ENCODE measurements at places on chromosomes 4 and X. TPM values are rescaled to one million over a fixed set of nuclear protein-coding genes. Genes with fewer than 3 reads are reported as not detected.

Gene PLXNB3
- 40.8 TPM for total RNA-seq

DNA sequence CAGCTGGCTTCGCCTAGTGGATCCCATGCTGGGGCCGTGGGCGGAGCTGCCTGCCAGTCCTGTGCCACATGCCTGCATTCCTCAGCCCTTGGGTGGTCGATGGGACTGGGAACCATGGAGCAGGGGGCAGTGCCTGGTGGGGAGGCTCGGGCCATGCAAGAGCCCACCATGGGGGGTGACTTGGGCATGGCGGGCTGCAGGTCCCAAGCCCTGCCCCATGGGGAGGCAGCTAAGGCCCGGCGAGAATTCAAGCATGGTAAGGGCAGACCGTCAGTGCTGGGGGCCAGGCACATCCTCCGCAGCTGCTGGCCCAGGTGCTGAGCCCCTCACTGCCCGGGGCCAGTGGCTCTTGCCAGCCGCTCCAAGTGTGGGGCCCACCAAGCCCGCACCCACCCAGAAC lies 262.6 kb downstream of the CENPC start:
- no peak overlapping the region for H3K27ac ChIP-seq
- no peak for DNase-seq
- H3K4me1 ChIP-seq, result no peaks in the 10 kb centered on the region
- no peaks in the 10 kb centered on the region for H3K36me3 ChIP-seq
- no peaks in the 10 kb centered on the region for H3K27me3 ChIP-seq
- no peak overlapping the region for H3K4me3 ChIP-seq

DNA sequence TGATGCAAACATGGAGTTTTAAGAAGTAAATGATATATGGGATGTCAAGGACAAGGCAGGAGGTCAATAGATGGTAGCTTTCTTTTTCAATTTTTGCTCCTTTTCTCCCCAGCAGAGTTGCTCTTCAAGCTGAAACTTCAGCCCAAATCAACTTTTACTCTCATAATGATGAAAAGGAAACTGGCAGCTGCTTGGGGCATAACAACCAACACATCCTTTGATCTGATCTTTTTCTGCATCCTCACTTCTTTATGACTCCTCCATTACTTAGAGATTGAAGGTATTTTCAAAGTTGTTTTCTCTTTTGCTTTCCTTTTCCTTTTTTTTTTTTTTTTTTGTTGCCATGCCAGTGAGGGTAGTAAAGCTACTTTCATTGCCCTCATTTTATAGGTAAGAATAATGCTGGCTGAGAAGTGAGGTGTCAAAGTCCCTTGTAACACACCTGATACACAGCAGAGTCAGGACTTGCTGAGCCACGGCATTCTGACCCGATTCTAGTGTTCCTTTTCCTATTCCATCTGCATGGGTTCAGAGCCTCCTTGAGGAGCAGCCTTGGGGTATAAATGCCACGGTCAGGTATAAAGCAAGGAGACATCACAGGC lies 26.9 kb downstream of the SLC2A9 start:
- no peak for DNase-seq
- H3K4me3 ChIP-seq, result no peak overlapping the region
- no peaks in the 10 kb centered on the region for H3K4me1 ChIP-seq
- H3K36me3 ChIP-seq, result no peaks in the 10 kb centered on the region

Gene PSAPL1
- total RNA-seq, result 0.14 TPM

Gene ZNF630
- 3.7 TPM for total RNA-seq

DNA sequence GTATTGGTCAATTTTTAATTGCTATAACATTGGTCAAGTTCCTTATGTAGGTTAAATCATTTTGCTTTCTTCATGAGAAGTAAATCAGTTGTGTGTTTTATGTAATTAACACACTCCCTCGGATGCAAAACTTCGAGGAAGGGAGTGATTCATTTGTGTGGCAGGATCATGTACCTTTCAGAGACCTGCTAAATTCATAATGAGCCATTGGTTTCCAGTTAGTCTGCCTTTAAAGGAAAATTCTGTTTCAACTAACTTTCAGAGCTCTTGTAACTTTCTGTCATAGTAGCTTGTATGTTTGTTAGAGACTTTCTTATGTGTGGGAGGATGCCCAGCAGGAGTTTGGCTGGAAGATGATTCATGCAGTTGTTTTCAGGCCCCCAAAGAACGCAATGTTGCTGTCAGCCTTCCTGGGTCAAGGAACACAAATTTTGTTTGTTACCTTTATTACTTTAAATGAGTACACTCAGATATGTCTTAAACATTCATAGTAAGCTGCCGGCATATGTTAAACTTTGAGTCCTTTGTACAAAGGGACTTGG lies 72.1 kb downstream of the GPR101 start:
- no peak overlapping the region for H3K27ac ChIP-seq
- no peaks in the 10 kb centered on the region for H3K27me3 ChIP-seq
- no peak overlapping the region for H3K4me3 ChIP-seq
- no peaks in the 10 kb centered on the region for H3K36me3 ChIP-seq
- no peak for DNase-seq
- H3K4me1 ChIP-seq, result no peaks in the 10 kb centered on the region

Gene SYAP1
- 18.3 TPM for total RNA-seq

GRCh38 chr4:116005806-116006088 lies 892.3 kb upstream of the NDST4 start:
- no peaks in the 10 kb centered on the region for H3K36me3 ChIP-seq
- H3K27ac ChIP-seq, result no peak overlapping the region
- H3K27me3 ChIP-seq, result no peaks in the 10 kb centered on the region
- no peak overlapping the region for H3K4me3 ChIP-seq

Gene TMEM271
- not detected for total RNA-seq

DNA sequence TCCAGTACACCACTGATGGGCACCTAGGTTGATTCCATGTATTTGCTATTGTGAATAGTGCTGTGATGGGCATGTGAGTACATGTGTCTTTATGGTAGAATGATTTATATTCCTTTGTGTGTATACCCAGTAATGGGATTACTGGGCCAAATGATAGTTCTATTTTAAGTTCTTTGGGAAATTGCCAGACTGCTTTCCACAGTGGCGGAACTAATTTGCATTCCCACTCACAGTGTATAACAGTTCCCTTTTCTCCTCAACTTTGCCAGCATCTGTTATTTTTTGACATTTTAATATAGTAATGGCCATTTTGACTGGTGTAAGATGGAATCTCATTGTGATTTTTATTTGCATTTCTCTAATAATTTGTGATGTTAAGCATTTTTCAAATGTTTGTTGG lies 25.9 kb downstream of the CC2D2A start:
- H3K36me3 ChIP-seq, result peaks cover 2% of the 10 kb centered on the region
- H3K27me3 ChIP-seq, result no peaks in the 10 kb centered on the region
- no peak overlapping the region for H3K27ac ChIP-seq
- DNase-seq, result no peak
- no peak overlapping the region for H3K4me3 ChIP-seq

- H3K4me1 ChIP-seq, result peaks cover 37% of the 10 kb centered on the region
- no peaks in the 10 kb centered on the region for H3K36me3 ChIP-seq
- H3K27me3 ChIP-seq, result no peaks in the 10 kb centered on the region
These were observed 17.6 kb upstream of the CC2D2A start for GRCh38 chr4:15451866-15452765.

GRCh38 chr4:72569719-72570235 lies 756 bp upstream of the ADAMTS3 start:
- no peak for DNase-seq
- H3K4me1 ChIP-seq, result peaks cover 5% of the 10 kb centered on the region
- no peaks in the 10 kb centered on the region for H3K36me3 ChIP-seq
- no peaks in the 10 kb centered on the region for H3K27me3 ChIP-seq
- H3K4me3 ChIP-seq, result peak overlapping the region; percentile 92

- no peaks in the 10 kb centered on the region for H3K36me3 ChIP-seq
- no peak overlapping the region for H3K4me3 ChIP-seq
- H3K27me3 ChIP-seq, result no peaks in the 10 kb centered on the region
- no peak for DNase-seq
- H3K4me1 ChIP-seq, result no peaks in the 10 kb centered on the region
- no peak overlapping the region for H3K27ac ChIP-seq
These were observed 81.4 kb upstream of the CPEB2 start for GRCh38 chr4:14920759-14921320.

DNA sequence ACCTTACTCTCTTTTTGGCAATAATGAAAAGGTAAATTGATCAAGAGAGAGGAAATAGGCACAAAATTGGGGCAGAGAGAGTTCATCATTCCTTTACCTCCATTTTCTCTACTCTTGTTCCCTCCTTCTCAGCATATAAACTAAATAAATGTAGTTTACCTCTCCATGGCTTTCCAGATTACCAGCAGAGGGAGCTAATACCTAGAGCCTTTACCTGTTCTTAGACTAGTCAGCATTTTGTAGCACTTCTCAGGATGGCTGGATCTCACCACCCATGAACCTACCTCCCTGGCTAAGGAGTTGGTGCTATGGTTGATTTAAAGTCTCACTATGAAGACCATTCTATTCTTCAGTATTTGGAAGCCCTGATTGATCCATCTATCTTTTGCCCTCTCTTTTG lies 15.7 kb downstream of the OFD1 start:
- no peaks in the 10 kb centered on the region for H3K36me3 ChIP-seq
- H3K4me1 ChIP-seq, result no peaks in the 10 kb centered on the region
- DNase-seq, result no peak
- no peaks in the 10 kb centered on the region for H3K27me3 ChIP-seq
- H3K27ac ChIP-seq, result no peak overlapping the region
